Fibroblast of lung (primary cell): ENCODE measurements at places on chromosomes 1 and 21.

DNA sequence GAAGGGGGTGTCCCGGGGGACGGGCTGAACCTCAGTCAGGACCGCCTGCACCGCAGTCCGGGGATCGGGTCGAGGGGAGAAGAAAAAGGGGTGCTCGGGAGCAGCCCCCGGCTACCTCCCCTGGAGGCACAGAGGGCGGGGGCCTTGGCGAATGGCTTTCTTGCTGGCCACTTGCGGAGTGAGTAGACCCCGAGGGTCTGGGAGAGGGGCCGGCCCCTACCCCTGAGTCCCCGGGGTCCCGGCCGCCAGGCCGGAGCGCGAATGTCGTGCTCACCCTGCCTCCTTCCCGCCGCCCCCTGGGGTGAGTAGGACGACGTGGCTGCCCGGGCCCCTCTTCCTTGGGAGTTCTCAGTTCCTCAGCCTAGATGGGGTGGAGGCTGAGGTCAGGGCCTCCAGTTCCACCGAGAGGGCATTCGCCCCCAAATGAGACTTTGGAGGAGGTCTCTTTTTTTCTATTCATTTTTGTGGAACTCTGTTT is 113.0 kb downstream of the OSBPL9 start:
- DNase-seq, result no peak

- DNase-seq, result no peak
These were observed 20.0 kb upstream of the CNN3 start for GRCh38 chr1:94946886-94947285.

- DNase-seq, result peak; percentile 35
These were observed 84.3 kb upstream of the HP1BP3 start for GRCh38 chr1:20871419-20871818.

DNA sequence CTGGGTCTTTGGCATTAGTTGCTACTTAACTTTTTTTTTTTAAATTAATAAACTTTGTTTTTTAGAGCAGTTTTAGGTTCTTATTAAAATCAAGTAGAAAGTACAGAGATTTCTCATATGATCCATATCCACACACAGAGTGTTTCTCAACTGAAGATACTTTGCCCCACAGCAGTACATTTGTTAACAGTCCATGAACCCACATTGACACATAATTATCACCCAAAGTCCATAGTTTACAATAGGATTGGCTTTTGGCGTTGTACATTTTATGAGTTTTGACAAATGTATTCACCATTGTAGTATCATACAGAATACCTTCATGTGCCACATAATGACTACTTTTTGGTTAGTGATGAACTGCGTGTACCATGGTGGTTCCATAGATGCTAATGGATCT is 106.8 kb downstream of the ADGRL2 start:
- no peak for DNase-seq

DNA sequence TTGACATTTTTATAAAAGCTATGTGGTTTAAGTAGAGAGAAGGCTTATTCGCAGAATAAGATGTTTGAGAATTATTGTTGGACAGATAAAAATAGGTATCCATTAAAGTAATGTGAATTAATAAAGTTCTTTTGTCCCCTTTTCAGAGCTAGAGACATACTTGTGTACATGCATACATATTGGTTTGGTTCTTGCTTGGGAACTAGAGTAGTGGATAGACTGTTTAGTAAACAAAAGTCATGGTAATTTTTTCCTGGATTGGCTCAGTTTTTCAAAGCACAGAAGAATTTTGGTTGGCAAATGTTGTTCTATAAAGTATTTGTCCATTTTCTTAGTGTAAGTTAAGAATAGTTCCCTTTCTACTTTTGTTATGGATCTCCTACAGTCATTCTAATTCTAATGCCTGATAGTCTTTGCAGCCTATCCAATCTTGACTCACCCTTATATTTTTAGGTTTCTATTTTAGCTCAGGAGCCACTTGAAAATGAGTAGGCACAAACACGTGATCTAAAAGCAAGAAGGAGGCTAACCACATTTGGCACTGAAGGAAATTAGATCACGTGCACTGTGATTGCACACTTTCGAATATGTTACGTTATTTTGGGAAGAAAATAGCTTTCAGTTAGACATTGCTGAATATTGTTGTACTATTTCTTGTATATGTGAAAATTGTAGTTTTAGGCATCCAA is 47.0 kb downstream of the RABGAP1L start:
- peak; percentile 47 for DNase-seq

- DNase-seq, result peak; percentile 23
These were observed 40.6 kb downstream of the CHRM3 start for GRCh38 chr1:239426821-239427475.

GRCh38 chr1:8926707-8927694 is 18.7 kb upstream of the CA6 start:
- no peak for DNase-seq

DNA sequence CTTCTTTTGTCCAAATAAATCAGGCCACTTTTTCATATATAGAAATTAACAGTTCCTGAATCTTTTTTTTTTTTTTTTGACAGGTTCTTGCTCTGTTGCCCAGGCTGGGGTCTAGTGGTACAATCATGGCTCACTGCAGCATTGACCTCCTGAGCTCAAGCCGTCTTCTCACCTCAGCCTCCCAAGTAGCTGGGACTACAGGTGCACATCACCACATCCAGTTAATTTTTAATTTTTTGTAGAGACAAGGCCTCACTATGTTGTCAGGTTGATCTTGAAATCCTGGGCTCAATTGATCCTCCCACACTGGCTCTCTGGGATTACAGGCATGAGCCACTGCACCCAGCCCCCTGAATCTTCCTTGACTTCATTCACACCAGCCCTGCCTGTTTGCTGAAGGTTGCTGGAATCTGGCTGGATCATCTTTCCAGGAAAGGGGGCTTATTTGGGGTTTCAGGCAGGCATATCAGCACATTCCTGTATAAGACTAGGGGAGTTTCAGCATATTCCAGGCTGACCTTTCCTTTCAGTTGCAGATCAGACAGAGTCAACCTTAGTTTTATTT is 78.2 kb upstream of the ARHGAP29 start:
- no peak for DNase-seq

GRCh38 chr1:228035844-228036243 is 29.0 kb downstream of the WNT3A start:
- DNase-seq, result no peak

DNA sequence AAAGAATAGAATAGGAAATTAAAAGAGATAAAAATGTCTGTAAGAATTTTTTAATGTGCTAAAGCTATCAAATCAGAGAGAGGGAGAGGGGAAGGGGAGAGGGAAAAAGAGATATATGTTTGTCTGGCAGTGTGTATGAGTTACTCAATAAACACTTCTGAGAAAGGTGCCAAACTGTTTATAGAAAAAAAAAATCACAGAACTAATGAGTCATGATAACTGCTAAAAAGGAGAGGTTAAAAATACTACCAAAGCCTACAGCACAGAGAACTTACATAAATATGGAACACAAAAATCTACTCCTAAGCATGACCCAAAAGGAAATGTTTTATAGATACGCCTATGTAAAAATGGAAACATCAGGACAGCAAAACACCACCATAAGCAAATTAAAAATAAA is 45.4 kb downstream of the SELENOF start:
- DNase-seq, result no peak

- DNase-seq, result no peak
These were observed 213.0 kb downstream of the LMX1A start for GRCh38 chr1:165143437-165144065.

GRCh38 chr1:189149547-189150375 is 1327.9 kb downstream of the BRINP3 start:
- DNase-seq, result no peak

GRCh38 chr21:36881228-36881627 is 85.2 kb downstream of the HLCS start:
- DNase-seq, result no peak
